Aorta (tissue), 5 donors: ENCODE measurements at places on chromosomes 5 and 9.
A peak's percentile ranks its signal among the peaks of the same experiment; 100 is the strongest.

GRCh38 chr9:119834064-119834620, 464.9 kb upstream of the BRINP1 start:
- DNase-seq: no peak

GRCh38 chr5:106780355-106780754, 890.4 kb downstream of the EFNA5 start:
- no peak for DNase-seq

DNA sequence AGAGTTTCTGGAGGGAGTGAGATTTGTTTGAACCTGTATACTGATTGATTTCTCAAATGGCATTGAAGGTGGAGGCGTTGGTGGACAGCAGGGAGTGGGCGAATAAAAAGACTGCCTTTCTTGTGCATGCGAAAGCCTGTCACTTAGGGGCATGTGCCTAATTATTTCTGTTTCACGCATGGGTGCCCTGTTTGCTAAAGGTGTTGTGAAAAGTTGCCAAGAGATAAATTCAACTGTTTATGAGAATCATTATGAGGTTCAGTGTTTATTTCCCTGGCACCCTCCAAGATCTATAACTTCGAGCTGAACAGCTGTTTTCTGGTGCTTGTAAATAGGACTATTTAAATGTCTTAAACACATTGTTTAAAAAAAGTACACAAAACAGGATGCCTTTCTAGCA, 67.4 kb upstream of the DMRTA1 start:
- no peak for DNase-seq

DNA sequence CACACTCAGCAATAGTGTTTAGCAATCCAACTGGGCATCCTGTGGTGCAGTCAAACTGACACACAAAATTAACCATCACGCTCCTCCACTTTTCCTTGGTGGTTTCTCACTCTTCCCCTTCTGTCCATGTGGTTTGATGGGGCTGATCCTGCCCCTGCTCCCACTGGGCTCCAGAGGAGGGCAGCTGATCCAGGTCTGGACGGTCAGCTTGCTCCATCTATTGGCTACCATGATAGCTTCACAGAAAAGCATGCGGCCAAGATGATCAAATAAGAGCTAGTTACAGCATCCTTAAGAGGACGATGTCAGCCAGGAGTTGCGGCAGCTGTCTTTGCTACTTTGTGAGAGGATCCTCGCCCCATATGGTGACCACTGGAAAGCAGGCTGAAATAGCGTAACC, 29.6 kb upstream of the RANBP17 start:
- no peak for DNase-seq

DNA sequence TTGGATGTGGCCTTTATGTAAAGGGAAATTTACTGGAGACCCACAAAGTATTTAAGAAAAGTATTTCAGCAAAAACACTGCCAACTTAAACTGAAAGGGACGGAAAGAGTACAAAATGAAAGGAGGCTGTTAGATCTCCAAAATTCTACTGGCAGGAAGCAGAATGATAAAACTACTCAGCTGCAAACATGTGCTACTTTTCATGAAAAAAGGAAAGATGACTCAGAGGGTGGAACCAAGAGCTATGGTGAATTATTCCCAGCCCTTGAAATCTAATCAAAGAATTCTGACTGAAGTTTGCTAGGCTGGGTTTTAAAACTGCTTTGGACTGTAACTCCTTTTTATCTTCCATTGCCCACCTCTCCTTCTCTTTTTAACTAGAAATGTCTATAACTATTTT, 58.6 kb upstream of the ZBED3 start:
- DNase-seq: no peak

GRCh38 chr9:33105959-33106358, 29.5 kb upstream of the SMU1 start:
- no peak for DNase-seq

GRCh38 chr5:150227036-150227435, 37.2 kb downstream of the SLC6A7 start:
- DNase-seq: no peak

DNA sequence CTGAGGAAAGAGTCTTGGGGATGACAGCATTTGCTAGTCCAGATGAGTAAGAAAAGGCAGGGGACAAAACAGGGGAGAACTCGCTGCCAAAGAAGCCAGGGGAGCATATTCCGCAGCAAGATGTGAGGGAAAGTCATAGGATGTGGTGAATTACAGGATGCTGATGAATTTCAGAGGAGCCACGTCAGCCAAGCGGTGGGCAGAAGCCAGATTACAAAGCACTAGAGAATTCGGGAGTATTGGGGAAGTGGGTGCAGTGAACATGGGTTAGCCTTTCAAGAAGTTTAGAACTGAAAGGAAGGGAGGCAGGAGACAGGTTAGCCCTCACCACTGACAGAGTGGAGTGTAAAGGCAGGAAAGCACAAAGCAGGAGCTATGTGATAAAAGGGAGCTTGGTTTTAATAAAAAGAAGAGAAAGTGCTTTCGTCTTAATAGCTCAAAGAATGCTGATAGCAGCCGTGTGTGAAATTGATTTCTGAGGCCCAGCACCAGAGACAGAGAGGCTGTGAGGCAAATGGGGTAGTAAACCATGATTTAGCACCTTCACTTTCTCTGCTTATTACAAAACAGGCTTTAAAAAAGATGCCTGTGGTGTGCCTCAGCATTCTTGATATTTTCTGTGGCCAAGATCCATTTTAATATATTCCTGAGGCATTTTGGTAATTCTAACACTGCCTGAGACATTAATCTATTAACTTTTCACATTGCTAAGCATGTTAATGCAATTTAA, 16.9 kb downstream of the ADAMTSL1 start:
- DNase-seq: peak; percentile 80

DNA sequence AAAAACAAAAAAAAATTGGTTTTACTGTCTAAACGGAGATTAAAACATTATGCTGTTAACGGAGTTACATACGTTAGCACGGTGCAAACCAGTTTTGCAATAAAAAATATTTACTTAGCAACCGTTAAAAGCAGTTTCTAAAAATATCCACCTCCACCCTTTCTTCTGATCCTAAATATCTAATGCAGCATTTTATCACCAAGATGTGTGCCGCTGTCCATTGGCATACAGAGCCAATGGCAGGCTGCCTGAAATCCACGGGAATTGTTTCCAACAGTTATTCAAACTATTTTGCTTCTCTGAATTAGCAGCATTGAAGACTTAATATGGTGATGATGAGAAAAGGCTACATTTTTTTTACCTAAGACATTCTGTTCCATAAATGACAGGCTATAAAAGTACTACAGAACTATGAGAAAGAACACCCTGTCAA, 61.6 kb downstream of the CSNK1A1 start:
- no peak for DNase-seq

GRCh38 chr9:79155308-79155707, 416.5 kb upstream of the TLE4 start:
- no peak for DNase-seq

DNA sequence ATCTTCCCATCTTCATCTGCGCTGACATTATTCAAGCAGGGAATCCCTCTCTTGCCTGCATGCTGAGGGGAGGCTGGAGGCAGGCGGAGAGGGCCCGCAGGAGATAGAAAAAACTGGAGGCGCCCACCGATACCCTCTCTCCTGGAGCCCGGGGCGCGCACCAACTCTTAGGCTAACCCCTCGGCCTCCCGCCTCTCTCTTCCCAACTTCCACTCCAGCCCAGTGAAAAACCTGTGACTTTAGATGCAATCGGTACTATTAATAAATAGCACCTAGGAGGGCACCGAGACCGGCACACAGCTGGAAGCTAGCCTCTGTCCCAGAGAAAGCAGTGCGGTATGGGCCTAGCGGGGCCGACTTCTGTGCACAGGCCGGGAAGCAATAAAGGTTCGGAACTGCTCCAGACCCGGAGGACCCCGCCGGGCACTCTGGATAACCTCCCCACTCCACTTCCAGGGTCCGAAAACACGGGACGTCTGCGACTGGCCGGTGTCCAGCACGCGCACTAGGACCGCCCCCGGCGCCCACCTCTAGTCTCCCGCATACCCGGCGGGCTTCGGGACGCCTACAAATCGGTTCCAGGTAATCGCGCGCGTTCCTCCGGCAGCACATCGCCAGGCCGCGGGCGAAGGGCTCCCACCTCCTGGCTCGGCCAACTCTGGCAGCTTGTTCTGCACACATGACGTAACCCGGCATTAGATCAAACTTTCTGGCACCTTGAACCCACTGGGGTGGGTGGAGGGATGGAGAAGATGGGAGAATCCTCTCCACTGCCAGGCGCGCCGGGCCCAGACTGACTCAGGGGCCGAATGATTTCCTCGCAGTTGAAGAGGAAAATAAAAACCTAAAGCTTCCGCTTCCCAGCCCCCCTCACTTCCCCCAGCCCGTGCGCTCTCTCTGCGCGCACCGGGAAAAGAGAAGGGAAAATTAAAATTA, 1.4 kb downstream of the EFNA5 start:
- peak; percentile 84 for DNase-seq

- no peak for DNase-seq
Measured at GRCh38 chr5:139376364-139376763, 6.7 kb downstream of the SLC23A1 start.

DNA sequence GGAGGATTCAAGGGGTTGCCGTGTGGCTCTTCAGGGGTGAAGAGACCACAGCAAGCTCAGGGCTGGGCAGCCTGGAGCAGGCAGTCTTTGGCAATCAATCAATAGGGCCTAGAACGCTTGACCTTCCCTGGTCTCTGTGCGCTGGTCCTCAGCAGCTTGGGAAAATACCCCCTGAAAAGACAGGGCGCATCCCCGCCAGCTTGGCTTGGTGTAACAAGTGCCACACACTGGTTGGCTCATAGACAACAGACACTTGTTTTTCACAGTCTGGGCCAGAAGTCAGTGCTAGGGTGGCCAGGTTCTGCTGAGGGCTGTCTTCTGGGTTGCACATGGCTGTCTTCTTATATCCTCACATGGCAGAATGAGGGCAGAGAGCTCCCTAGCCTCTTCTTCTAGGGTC, 141.1 kb downstream of the HSD17B3 start:
- peak; percentile 27 for DNase-seq

GRCh38 chr9:107226421-107226820, 56.7 kb upstream of the RAD23B start:
- DNase-seq: no peak

DNA sequence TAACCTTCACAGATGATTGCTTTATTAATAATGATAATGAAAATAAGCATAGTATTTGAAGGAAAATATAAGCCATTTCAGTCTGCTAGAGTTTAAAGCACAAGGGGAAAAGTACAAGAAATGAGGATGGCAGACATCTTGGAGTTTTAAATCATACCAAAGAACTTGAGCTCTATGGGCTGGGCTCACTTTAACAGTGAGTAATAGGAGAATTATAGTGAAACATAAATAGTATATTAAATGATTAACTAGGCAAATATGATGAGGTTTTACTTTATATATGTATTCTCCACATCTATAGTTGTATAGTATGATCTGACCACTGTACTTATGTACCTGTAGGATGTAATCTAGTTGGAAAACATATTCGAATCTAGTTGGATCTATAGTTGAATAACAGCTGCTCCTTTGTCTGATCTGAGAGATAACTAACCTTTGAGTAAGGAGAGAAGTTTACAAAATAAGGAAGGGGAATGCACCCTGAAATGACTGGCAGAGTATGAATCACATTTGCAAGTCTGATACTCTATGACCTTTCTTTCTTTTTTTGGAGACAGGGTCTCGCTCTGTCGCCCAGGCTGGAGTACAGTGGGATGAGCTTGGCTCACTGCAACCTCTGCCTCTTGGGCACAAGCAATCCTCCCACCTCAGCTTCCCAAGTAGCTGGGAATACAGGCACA, 17.6 kb downstream of the MEGF9 start:
- DNase-seq: no peak

DNA sequence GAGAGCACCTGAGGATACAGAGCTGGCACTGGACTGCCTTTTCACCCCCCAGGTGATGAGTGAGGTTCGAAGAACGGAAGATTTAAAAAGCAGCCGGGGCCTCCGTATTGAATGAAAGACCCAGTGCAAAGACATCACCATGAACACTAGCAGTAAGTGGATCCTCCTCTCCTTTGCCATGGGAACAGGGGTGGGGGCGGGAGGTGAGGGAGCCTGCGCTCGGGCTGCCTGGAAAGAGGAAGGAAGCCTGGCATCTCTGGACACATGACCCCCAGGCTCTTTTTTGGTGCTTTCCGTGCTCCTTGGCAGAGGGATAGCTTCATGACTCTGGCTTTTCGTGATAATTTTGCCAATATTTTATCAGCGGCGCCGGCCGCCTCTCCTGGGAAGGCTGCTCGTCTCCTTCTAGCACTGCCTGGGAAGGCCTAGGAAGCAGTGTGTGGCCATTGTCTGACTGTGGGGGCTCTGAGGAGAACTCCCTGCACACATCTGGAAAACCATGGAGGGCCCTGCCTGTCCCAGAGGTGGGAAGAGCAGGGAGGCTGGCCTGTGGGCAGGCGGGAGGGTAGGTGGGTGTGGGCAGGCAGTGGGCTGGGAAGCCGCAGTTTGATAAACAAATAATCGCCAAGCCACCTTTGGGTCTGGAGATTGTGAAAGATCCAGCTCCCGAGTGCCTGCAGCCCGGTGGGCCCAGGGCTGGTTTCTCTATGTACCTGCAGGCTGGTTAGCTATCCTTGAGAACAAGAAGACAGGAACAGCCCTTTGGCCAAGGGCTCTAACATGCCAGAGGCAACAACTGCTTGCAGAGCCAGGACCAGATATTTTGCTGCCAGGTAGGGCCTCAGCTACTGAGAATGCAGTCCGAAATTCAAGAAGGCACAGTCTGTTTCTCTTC, 911 bp downstream of the ABLIM3 start:
- peak; percentile 70 for DNase-seq

- peak; percentile 49 for DNase-seq
Measured at GRCh38 chr9:3863111-3863528, 337.3 kb upstream of the RFX3 start.

DNA sequence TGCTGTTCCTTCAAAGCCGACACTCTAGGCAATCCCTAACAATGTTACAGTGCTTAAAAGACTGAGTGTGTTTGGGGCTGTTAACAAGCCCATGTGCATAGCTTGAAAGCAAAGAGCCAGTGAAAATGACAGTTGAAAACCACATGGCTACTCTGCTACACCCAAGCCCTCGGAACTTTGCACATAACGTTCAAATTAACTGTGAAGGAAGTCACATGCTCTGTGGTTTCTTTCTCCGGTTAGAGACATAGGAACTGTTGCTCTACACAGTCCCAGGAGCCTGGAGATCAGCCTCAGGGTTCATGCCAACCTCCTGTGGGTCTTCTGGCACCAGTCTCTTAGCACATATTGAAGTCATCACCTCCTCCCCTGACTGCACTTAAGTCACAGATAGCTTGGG, 51.1 kb downstream of the C9orf152 start:
- DNase-seq: no peak

- DNase-seq: no peak
Measured at GRCh38 chr5:93789173-93790067, 48.0 kb upstream of the POU5F2 start.

GRCh38 chr9:127531676-127532075, 80.4 kb downstream of the LRSAM1 start:
- DNase-seq: no peak

- DNase-seq: no peak
Measured at GRCh38 chr5:35856765-35857351, at the start of gene IL7R. IL7R (plus strand) TSS chr5:35856891; CDS start chr5:35856978, 87 bp downstream.

GRCh38 chr9:120928483-120929228, 2.1 kb upstream of the TRAF1 start:
- DNase-seq: peak; percentile 93
